SW 1271 (cell line): ENCODE measurements at places on chromosomes 2 and 18.
A peak's percentile ranks its signal among the peaks of the same experiment; 100 is the strongest.

DNA sequence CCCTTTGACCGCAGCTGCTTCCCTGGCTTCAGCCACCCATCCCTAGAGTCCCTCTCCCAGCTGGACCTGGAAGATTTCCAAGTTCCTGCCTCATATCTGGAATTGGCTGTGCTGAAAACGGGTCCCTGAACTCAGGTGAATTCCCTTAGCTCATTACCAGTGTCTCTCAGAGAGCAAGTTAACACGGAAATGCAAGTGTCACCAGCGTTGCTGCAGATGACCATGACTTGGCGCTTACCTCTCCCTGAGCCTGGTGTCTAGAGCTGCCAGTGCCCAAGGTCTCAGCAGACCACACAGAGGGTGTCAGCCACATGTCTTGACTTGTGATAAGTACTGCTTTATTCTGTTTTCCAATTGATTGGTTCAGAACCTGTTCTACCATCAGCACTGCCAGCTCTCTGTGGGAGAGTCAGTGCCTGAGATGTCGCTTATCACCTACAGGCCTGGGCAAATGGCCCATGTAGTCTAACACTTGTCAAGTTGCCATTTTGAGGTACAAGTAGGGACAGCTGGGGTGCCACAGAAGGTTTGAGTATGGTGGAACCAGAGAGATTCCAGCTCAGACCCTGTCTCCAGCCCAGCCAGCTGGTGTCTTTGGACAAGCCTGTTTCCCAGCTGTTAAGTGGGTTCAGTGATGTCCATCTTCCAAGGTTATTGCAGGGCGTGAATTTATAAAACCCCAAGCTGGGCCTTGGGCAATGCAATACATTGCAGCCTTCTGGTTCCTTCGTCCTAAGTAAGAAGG lies 48.7 kb downstream of the LYPD1 start:
- no peak for DNase-seq

GRCh38 chr2:149320362-149320761 lies 10.0 kb upstream of the LYPD6 start:
- DNase-seq: no peak

GRCh38 chr2:20235655-20236305 lies 10.8 kb upstream of the SDC1 start:
- no peak for DNase-seq

DNA sequence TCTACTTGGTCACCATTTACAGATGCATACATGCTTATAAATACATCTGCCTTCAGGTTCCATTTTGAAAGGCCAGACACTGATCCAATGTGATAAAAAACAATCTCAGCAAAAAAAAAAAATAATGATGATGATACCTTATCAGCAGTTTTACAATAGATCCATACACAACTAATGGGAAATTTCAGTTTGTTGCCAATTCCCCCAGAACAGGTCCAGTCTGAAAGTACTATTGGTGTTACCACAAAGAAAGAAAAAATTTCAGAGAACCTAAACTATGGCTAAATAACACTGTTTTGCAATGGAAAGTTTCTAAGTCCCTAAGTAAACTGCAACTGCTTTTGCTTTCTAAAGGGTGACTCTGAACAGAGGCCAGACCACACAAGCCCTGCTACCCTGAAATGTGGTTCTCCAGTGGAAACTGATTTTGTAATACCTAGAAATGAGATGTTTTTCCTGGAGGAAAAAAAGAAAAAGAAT lies 54.1 kb downstream of the LPIN2 start:
- DNase-seq: no peak

DNA sequence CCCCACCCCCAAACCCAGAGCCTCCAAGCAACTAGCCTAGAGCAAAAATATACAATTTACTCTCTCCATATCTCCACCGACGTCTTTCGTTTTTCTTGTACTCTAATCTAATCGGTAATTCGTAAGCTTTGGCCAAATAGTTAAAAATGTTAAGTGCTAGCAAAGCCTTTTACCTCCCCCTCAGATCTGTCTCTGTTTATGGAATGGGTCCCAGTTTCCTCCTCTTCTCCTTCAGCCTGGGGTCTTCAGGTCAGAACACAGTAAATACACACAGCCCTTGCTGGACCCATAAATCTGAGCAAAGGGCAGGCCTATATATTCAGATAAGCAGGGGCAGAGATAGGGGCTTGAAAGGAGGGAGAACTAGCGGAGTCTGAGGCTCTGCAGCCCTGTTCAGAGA lies 267.4 kb downstream of the MEIS1 start:
- DNase-seq: no peak

- DNase-seq: peak; percentile 3
Observed at GRCh38 chr2:145273840-145274239, 753.9 kb upstream of the ZEB2 start.

GRCh38 chr2:177929662-177930522 lies 142.7 kb downstream of the PDE11A start:
- DNase-seq: no peak

GRCh38 chr18:11343096-11343495 lies 193.7 kb upstream of the PIEZO2 start:
- DNase-seq: no peak

DNA sequence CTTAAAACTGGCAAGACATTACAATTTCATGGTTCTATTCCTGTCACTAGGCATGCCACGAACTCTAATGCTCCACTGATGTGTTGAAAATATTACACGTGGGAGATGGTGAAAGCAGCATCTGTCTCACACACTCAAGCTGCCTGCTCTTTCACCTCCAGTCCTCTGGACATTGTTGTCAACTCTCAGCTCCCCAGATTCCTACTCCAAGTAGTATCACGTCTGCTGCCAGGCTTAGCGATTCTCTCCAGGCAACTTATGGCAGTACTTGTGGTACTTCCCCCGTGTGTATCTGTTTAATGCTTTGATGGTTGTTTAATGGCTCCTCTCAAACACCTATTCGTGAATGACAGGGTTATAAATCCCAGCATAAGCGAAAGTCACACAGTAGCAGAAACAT lies 103.8 kb downstream of the TMEFF2 start:
- no peak for DNase-seq

- DNase-seq: no peak
Observed at GRCh38 chr18:12748671-12749070, 45.8 kb downstream of the PSMG2 start.

GRCh38 chr2:84515788-84516187 lies 510 bp upstream of the DNAH6 start:
- DNase-seq: no peak

DNA sequence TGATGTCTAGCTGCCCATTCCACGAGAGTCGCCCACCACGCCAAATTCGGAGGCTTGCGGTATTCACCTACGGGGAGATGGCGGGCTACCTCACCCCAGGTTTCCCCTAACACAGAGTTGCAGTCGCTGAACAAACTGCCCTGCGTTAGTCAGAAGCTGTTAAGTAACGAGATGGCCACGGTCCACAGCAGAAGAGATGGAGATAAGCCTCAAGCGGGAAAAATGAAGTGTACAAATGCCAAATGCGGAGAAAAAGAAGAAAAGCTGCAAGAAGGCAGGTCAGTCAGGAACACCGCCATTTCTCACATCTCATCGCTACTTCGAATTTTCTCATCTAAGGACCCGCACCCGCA lies 425 bp downstream of the ASB3 start:
- DNase-seq: no peak

DNA sequence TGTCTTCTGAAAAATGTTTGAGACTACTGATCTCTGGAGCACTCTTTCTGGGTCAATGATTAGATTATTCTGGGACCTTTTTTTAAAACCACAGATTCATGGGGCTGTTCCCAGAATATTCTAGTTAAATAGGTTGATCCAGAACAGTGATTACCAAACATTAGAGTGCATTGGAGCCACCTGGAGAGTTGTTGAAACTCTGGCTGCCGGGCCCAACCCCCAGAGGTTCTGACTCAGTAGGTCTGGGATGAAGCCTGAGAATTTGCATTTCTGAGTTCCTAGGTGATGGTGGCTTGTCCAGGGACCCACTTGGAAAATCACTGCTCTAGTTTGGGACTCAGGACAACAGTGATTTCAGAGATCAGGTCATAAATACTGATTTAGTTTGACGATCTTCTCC lies 197.3 kb downstream of the PTPRM start:
- DNase-seq: no peak

- DNase-seq: no peak
Observed at GRCh38 chr2:143070704-143071103, 58.5 kb upstream of the ARHGAP15 start.

DNA sequence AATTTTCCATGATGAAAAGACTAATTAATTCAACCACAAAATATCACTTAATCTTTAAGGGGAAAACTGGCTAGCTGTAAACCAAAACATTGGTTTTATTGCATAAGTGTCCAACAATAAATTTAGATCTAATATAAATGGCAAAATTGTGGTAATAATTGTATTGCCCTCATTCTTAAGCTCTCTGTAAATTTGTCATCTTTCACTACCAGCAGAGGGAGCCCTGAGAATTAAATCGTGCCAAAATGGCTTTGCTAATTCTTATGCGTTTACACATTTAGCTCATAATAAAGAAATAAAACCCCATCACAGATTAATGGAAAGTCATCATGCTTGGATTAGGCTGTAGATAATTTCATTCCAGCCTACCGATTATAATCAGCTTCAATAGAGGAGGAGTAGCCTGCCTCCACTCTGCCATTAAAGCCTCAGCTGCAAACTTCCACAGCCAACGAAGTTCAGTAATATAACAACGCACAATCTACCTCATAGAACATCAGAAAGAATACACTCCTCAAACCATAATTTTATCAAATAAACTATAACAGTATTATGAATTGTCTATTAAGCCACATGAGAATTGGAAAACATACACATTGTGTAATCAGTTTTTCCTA lies 70.0 kb upstream of the ATP5MC3 start:
- DNase-seq: peak; percentile 32
